ENCODE measurements at places on chromosomes 7 and 10.

DNA sequence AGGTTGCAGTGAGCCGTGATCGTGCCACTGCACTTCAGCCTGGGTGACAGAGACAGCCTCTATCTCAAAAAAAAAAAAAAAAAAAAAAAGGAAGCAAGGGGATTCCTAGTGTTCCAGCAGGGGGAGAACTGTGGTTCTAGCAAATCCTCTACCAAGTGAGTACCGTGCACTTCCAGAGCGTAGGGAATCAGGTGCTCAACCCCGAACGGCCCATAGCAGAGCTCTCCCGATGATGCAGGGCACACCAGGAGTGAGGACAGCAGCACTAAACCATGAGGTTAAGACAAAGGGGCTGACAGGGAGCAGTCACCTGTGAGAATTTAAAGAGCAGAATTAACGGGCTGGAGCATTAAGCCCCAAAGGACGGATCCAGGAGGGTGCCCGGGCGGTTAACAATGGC is 173.6 kb downstream of the PTPRN2 start:
- no peak for DNase-seq

- DNase-seq, result no peak
Measured at GRCh38 chr10:7507887-7508726, 97.3 kb upstream of the SFMBT2 start.

DNA sequence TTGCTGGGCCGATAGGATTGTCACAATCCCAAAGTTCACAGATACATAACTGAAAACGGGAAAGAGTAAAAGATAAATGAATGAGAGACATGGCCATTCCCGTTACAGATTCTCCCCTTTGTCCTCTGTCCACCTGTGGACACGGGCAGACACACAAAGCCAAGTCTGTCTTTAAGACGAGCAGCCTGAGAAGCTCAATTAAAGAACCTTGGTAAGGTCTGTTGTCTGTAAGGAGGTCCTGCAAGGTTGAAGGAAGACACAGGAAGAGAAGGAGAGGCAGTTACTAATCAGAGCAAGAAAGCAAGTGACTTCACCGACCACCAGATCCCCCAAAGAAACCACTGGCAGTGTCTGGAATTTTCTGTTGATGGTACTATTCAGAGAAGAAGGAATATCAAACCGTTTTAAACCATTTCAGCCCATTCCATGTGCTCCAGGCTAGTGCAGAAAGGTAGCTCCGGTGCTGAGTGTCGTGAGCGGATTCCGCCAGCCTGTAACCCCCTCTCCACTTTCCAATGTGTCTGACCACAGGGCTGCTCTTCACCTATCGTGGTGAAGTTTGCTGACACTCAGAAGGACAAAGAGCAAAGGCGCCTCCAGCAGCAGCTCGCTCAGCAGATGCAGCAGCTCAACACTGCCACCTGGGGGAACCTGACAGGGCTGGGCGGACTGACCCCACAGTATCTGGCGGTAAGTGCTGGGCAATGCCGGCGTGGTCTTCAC is 252.6 kb downstream of the CELF2 start:
- peak; percentile 81 for DNase-seq

- DNase-seq, result no peak
Measured at GRCh38 chr7:36071605-36072004, 81.4 kb upstream of the EEPD1 start.

DNA sequence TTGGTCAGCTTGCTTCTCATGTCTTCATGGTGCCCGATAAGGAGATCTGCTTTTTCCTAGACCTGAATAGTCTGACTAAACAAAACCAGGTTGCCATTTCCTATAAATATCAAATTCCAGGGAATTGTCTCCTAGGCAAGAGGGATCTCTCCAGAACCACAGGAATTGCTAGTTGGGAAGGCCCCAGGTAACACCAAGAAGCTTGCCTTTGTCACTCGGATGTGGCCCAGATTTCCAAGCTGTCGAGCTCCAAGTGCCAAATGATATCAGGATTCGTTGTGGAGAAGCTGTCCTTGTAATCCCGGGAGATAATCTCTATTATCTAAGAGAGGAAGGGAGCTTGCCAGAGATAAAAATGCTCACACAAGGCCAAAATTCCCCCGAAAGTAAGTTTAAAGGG is 1288.5 kb upstream of the AUTS2 start:
- no peak for DNase-seq

Data from endothelial cell of umbilical vein (primary cell).